ENCODE measurements at places on chromosomes 13 and 19. TPM values are rescaled to one million over a fixed set of nuclear protein-coding genes. Genes with fewer than 3 reads are reported as not detected.

B3GNT8 gene
- total RNA-seq: 9.2 TPM

IRS2 gene
- total RNA-seq: 15.7 TPM

CGB2 gene
- not detected for total RNA-seq

FPR1 gene
- total RNA-seq: 0.24 TPM

IFI30 gene
- total RNA-seq: 133 TPM

NALCN gene
- total RNA-seq: 0.48 TPM

CEACAM16 gene
- 0.73 TPM for total RNA-seq

ZNF493 gene
- total RNA-seq: 22.4 TPM

TNFRSF19 gene
- total RNA-seq: 22.7 TPM

KIR3DL2 gene
- total RNA-seq: not detected

SHISA2 gene
- total RNA-seq: 1.8 TPM

PODNL1 gene
- total RNA-seq: 0.17 TPM

GARIN5A gene
- 2.7 TPM for total RNA-seq

THSD1 gene
- 1.00 TPM for total RNA-seq

ZNF528 gene
- 22.2 TPM for total RNA-seq

SBSN gene
- total RNA-seq: not detected

CRX gene
- not detected for total RNA-seq

AMH gene
- total RNA-seq: 3.9 TPM
